GM04504 (cell line): ENCODE measurements at places on chromosomes 2 and 18.

DNA sequence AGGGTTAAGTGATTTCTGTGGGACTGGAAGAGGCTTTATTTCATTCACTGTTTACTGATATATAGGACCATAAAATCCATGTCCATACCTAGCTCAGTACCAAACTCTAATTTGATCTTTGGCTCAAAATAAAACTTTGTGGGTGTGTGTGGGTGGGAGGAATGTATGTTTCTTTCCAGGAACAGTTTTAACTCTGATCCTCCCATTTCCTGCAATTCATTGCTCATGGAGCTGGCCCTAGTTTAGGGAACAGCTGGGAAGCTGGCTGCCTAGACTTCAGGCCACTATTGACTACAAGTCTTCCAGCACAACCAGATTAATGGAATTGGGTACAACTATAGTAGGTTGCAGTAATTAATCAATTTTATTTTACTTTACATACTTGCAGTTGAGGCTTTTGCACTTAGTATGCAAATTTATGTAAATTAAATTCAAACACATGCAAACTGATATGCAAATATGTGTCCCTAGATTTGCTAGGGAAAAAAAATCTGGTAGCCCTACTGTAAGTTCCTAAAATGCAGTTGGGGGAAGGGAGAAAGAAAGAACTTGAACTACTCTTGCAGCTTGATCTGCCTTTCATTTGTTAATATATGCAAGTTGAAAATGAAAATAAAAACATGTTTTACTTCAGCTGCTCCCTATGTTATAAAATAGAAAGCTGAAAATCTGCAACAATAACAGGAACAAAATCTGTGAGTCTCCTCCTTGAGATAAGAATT lies 1070.3 kb upstream of the CELF4 start:
- DNase-seq = no peak

DNA sequence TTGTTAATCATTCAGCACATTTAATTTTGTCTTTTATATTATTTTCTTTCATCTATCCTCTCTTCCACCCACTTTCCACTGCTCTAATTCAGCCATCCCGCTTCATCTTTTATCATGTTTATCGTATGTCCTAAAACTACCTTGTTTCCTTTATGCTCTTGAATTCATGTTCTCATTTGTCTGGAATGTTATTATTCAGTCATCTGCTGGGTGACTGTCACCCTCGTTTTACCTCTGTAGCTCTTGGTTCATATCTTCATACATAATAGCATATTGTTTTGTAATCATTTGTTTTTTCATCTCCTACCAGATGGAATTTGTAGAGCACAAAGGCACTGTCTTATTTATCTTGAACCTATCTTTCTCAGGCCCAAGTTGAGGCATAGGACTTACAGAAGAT lies 37.0 kb downstream of the SMCHD1 start:
- DNase-seq = no peak

GRCh38 chr2:42771546-42772153 lies 7.7 kb upstream of the OXER1 start:
- no peak for DNase-seq

GRCh38 chr2:225074366-225074765 lies 32.1 kb upstream of the DOCK10 start:
- no peak for DNase-seq

DNA sequence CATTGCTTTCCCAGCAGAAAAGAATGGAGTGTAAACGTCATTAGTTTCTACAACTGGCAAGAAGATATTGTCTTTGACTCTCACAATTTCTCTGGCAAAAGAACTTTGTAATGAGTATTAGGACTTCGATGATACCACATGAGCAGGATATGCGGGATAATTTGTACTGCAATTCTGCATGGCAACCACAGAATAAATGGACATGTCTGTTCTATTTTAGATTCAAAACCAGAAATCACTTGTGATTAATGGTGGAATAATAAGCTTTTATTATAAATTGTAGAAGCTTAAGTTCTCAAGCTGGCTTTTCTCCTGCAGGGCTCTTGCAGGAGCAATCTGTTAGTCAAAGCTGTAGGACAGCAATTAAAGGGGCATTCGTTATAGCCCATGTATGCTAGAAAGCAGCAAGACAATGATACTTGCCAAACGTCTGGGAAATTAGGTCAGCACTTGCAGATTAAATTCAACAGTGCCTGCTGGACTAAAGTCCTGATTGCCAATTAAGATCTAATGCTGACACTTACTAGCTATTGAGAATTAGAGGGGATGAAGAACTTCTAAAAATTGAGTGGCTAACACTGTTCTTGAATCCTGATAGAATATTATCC lies 177.9 kb downstream of the PTH2R start:
- no peak for DNase-seq

DNA sequence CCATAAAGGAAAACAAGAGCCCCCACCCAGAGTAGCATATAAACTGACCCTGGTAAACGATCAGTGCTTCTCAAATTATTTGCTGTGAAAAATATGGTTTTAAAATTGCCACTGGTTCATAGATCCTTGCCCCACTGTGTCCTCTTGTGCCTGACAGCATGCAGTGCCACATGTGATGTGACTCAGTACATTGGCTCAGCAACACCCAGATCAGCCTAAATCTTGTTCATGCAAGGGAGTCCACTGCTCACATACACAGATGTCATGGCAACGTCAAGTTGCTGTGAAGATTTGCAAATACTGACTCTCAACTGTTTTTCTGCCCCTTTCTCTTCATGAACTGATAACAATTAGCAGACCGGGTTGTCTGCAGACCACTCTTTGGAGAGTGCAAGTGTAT lies 91.0 kb downstream of the TMEM182 start:
- no peak for DNase-seq

- DNase-seq = no peak
These were observed 127.3 kb upstream of the SPATS2L start for GRCh38 chr2:200179151-200179550.

DNA sequence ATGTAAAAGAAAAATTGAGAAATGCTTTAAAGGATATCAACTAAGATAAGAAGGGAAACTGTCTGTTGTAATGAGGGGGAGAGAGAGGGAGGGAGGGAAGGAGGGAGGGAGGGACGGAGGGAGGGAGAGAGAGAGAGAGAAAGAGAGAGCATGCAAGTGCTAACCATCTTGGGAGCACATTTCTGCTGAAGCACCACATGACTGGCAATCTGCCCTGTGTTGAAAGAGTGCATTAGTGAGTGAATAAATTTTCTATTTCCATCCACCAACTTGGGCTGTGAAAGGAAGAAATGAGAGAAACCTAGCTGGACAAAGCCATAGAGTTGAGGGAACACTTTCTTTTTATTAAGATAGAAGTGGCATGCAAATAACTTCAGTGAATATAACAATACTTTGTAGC lies 110.7 kb downstream of the TMX3 start:
- peak; percentile 28 for DNase-seq

- DNase-seq = peak; percentile 17
These were observed 41.6 kb downstream of the LRRC30 start for GRCh38 chr18:7272311-7273049.

DNA sequence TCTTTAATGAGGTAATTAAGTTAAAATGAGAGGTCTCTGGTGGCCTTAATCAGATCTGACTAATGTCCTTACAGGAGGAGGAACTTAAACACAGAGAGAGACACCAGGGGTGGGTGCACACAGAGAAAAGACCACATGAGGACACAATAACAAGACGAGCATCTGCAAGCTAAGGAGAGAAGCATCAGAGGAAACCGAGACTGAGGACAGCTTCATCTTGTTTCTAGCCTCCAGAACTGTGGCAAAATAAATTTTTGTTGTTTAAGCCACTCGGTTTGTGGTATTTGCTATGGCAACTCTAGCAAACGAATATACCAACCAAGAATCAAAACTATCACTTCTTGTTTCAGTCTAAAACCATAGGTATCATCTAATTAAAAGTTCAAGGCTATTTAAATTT lies 400.1 kb downstream of the PID1 start:
- DNase-seq = no peak

DNA sequence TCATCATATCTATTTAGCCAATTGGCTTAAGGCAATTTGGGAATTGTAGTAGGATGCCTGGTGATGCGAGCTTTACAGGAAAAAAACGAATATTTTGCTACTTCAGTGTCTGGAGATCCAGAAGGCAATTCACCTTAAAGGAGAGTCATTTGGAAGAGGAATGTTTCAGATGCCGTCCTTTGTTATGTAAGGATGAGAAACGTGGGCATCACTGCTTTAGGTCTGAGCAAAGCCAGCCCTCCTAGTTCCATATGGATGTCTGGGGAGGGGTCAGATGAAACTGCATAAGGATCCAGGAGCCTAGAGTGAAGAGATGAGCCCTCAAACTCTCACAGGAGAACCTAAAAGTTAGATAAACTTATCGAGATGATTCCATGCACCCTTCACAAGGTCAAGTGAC lies 30.9 kb upstream of the DOCK10 start:
- no peak for DNase-seq

DNA sequence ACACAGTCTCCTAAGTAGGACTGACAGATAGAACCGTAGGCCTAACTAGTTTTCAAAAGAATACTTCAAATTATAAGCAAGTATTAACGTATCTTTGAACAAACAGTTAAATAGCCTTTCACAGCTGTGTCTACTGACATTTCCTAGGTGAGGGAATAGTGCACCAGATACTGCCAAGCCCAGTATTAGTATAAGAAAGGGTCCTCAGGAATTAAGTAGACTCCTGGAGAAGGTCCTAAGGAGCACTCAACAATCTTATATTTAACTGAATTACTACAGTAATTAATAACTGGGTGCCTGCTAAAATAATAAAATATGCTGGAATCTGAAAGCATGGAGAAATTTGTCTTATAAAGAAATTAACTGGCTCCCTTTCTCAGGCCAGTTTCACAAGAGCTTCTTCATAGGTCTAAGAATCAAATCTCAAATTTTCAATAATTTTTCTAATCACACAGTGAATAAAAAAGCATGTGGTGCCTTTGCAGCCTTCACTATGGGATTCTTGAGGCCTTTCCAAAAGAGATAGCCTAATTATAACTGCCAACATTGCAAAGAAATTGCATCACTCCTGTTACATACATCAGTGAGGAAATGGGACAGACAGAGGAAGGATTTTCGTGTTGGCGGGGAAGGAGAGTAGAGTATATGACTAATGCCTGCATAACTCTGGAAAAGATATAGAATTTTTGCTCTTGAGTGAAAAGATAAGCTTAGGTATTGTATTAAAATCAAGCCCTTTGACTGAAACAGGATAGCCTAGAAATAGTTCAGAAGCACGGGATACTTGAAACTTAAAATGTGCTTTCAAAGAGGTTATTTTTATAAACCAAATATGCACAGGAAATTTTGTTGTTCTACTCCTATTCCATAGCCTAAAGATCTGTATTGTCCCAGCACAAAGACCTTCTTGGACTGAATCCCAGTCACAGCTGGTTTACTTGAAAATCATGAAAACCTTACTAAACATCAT lies 228.6 kb upstream of the STK17B start:
- peak; percentile 73 for DNase-seq

GRCh38 chr2:187299122-187299906 lies 148.7 kb downstream of the CALCRL start:
- no peak for DNase-seq

DNA sequence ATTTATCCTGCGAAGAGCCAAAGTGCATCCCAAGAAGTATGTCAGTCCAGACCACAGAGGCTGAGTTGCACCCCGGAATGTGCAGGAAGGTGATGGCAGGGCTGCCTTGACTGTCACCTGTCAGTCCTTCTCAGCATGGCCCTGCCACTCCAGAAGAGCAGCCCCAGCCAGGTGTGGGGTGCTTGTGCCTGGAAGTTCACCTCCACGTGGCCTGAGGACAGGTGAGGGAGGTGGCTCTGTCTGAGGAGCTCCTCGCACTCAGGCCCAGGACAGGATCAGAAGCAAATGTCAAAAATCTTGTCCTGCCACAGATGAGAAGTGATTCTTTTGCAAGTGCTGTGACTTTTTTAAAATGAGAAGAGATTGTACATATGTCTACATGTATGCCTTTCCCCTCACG lies 31.4 kb upstream of the B3GNT7 start:
- DNase-seq = no peak

- no peak for DNase-seq
These were observed 9.3 kb downstream of the HADHA start for GRCh38 chr2:26235089-26235488.

DNA sequence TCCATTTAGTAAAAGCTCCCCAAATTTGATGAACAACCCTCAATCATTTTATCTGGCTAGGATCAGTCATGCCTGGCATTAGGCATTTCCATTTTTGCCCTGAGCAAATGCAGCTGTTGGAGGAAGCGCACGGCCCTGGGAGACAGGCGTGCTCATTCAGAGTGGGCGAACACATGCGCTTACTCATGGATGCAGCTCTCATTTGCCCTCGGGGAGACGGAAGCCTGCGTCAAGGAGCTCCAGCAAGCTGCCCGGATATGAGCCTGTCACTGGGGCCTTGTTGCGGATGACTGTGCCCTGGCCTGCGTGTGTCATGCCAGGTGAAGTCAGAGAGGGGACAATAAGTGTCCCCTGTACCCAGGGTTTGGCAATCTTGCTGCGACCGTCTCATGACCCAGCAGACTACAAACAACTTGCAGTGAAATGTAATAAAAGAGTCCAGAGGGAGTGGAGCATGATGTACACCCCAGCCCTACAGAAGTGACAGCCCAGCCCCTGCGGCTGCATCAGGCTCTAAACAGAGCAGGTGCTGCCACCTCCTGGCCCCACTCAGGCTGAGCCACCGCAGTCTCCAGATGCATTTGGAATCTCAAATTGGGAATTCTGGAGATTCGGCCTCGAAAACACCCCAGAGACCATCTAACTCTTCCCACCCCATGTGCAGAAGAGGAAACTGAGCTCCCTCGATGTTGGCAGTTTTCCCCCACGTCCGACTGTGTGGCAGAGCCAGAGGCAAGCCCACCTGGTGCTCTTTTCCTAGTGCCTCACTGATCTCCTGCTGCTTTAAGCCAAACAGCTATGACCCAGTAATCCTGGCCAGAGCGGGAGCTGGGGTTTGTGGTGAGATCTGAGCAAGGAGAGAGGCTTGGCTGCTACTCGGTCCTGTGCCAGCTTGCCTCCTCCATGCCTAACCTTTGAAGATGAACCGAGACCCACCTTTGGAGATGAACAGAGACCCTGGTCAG lies 105.0 kb upstream of the ALK start:
- DNase-seq = peak; percentile 35

- DNase-seq = no peak
These were observed 78.8 kb downstream of the ASAP2 start for GRCh38 chr2:9285385-9285920.

GRCh38 chr2:33419581-33420200 lies 56.8 kb upstream of the RASGRP3 start:
- no peak for DNase-seq

GRCh38 chr2:79453918-79454317 lies 58.9 kb upstream of the CTNNA2 start:
- DNase-seq = no peak

DNA sequence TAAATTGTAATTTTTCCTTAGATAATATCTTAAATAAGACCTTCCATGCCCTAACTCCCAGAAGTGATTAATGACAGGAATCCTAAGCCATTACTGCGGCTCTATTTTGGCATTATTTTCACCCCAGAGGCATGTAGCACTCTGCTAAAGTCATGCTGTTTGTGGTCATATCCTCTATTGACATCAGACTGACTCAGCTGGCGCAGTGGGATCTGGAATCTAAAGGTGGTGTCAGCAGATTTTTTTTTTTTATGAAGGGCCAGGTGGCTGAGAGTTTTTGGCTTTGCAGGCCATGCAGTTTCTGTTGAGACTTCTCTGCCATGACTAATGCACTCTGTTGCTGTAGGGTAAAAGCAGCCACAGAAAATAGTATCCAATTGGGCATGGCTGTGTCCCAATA lies 64.1 kb upstream of the ACVR1C start:
- DNase-seq = peak; percentile 81
